ENCODE measurements at places on chromosomes 2 and 18. TPM values are rescaled to one million over a fixed set of nuclear protein-coding genes. Genes with fewer than 3 reads are reported as not detected.

DNA sequence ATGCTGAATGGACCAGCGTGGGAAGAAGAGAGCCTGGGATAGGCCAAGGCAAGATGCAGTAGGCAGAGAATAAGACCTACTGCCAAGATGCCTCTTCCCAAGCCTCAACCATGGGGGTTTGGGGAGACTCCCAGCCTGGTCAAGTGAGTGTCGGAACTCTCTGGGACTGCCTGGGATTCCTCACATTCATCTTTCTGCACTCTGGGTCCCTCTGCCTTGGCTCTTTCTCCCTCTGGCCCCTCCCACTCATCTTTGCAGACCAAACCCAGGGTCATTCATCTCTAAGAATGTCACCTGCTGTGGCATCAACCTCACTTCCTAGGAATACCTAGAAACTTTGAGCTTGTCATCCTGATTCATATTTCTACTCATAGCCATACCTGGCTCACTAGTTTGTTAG, 211.3 kb upstream of the HNRNPA3 start:
- no peak for DNase-seq
- no peaks in the 10 kb centered on the region for H3K4me1 ChIP-seq
- no peak overlapping the region for H3K27ac ChIP-seq
- no peak overlapping the region for H3K4me3 ChIP-seq

Gene ATP6V1C2
- not detected for total RNA-seq

Gene COBLL1
- total RNA-seq = 0.91 TPM

DNA sequence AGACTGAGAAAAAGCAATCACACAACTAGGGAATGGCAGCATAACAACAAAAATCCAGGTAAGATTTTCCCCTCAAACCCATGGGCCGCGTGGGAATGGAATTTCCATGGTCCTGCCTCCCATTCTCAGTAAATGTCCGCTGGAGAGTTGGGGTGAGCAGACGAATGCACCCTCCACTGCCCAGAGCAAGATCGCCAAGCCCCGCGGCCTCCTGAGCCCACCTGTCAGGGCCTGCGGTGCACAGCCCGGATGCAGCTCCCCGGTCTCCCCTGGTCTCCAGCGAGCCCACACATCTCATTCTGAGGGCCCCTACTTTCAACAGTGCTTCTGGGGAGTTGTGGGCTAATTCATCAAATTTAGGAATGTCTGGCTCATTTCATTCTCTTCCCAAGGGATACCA, 327.4 kb upstream of the HS6ST1 start:
- peak; percentile 6 for DNase-seq
- H3K36me3 ChIP-seq = no peaks in the 10 kb centered on the region
- H3K27me3 ChIP-seq = peaks cover 3% of the 10 kb centered on the region
- no peak overlapping the region for H3K27ac ChIP-seq
- no peak overlapping the region for H3K4me3 ChIP-seq

DNA sequence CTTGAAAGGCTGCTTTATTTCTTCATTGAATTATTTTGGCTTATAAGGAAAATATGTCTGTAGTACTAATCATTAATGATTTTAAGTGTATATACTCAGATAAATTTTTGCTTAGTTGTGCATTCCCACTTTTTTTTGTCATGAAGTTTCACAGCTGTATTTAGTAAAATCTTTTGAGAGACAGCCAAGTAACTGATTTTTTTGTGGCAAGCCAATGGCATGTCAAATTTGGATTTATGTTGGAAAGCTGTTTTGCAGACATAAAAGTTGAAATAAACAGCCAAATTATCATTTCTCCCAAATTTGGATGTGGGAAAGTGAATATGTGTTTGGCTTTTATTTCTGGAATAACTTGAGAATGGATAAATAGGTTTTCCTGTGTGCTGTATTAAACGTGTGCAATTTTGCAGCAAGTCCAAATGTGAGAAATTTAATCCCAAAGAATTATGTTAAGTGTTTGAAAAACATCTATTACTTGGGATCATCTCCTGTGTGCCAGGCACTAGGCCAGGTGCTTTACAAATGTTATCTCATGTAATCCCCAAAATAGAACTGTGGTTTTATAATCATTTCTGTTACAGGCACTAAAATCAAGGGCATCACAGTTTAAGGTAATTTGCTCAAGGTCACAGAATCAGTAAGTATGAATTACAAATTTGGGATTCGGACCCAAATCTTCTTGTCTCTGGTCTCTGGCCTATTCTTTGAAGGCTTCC, 160.4 kb downstream of the PTPRM start:
- no peak overlapping the region for H3K27ac ChIP-seq
- no peaks in the 10 kb centered on the region for H3K36me3 ChIP-seq
- no peaks in the 10 kb centered on the region for H3K4me1 ChIP-seq
- no peak overlapping the region for H3K4me3 ChIP-seq
- no peak for DNase-seq

- H3K4me3 ChIP-seq = no peak overlapping the region
- H3K36me3 ChIP-seq = peaks cover 5% of the 10 kb centered on the region
- no peaks in the 10 kb centered on the region for H3K27me3 ChIP-seq
- DNase-seq = no peak
- H3K4me1 ChIP-seq = peaks cover 6% of the 10 kb centered on the region
Measured at GRCh38 chr2:23411752-23412431, 26.9 kb downstream of the KLHL29 start.

Gene LOXHD1
- total RNA-seq = not detected

DNA sequence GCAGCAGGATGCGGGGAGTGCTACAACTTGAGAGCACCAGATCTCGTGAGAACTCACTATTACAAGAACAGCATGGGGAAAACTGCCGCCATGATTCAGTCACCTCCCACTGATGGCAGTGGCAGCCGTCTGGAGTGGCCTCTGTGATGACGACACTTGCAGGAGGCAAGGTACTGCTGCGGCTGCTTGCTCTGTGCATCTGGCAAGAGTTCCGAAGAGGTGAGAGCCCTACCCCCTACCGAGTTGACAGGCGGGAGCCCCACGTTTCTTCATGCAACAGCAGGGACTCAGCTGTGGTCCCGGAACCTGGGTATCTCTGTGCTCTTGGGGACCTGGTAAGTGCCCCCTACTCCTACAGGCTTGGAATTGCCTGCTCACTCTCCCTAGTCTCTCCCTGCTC, 1672.7 kb upstream of the TMEFF2 start:
- no peak overlapping the region for H3K4me3 ChIP-seq
- DNase-seq = no peak
- no peaks in the 10 kb centered on the region for H3K27me3 ChIP-seq
- no peaks in the 10 kb centered on the region for H3K36me3 ChIP-seq

GRCh38 chr2:39779927-39780326, 869 bp upstream of the THUMPD2 start:
- peaks cover 2% of the 10 kb centered on the region for H3K27me3 ChIP-seq
- peaks cover 9% of the 10 kb centered on the region for H3K4me1 ChIP-seq
- H3K36me3 ChIP-seq = no peaks in the 10 kb centered on the region

GRCh38 chr2:144477281-144477956, 42.5 kb downstream of the ZEB2 start:
- peak overlapping the region; percentile 95 for H3K27ac ChIP-seq
- H3K36me3 ChIP-seq = no peaks in the 10 kb centered on the region
- H3K27me3 ChIP-seq = peaks cover 5% of the 10 kb centered on the region
- peak overlapping the region; percentile 86 for H3K4me3 ChIP-seq
- H3K4me1 ChIP-seq = peaks cover 46% of the 10 kb centered on the region
- no peak for DNase-seq

GRCh38 chr2:56739413-56739812, 555.6 kb downstream of the CCDC85A start:
- H3K36me3 ChIP-seq = peaks cover 7% of the 10 kb centered on the region
- DNase-seq = no peak
- no peak overlapping the region for H3K4me3 ChIP-seq

DNA sequence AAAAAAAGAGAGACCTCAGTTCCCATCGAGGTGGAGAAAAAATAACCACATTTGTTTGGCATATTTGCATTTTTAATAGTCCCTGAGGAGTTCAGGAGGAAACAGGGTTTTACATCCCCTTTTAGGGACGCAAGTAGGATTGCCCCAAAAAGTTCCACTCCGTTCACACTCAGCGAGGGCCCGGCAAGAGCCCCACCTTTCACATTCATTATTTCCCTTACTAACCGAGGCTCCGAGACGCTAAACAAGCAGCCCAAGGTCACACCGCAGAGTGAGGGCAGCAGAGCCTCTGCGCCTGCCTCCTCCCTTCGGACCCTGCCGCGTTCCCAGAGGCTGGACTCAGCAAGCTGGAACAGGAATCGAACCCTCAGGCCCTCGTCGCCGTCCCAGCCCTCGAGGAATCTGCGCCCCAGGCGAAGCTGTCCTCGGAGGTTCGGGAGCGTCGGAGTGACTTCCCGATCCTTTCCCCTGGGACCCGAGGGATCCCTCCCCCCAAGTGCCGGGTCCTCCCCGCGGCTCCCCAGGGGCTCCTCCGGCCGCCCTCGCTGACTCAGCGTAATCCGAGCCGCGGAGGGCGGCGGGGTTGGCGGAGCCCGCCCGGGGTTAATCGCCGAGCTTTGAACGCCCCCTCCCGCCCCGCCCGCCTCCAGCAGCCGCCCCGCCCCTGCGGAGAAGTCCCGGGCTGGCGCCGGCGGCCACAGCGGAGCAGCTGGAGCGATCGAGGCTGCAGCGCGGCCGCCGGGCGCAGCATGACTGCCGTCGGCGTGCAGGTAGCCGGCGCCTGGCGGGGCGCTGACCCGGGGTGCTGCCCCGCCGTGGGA, at the start of gene TMEM37:
Gene TMEM37 (plus strand): TSS at position 700 of the 821 bp plus-strand sequence. CDS start 50 bp downstream, at position 750.
- no peaks in the 10 kb centered on the region for H3K4me1 ChIP-seq
- H3K36me3 ChIP-seq = no peaks in the 10 kb centered on the region
- no peak within 1 kb of the TSS for H3K27ac ChIP-seq
- DNase-seq = peak; percentile 83

- H3K27me3 ChIP-seq = no peaks in the 10 kb centered on the region
- no peak overlapping the region for H3K27ac ChIP-seq
- no peaks in the 10 kb centered on the region for H3K36me3 ChIP-seq
- peaks cover 8% of the 10 kb centered on the region for H3K4me1 ChIP-seq
- no peak overlapping the region for H3K4me3 ChIP-seq
- no peak for DNase-seq
Measured at GRCh38 chr2:232839411-232840079, 30.5 kb upstream of the SNORC start.

DNA sequence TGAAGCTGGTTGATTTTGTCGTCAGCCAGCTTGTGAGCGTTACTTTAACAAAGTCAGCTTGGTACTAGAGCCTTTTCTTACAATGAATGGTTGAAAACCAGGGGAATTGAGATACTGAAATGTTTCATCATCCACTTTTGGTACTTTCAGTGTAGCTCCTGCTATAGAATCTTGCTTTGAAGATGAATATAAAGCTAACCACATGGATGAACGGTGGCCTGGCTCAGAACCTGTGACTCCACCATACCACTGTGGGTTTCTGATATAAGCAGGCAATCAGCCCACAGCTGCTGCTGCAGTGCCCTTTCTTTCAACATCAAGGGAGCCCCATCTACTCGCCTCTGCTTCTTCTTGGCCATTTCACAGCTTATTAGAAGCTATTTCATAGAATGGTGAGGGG, 53.2 kb upstream of the GPR45 start:
- H3K27me3 ChIP-seq = no peaks in the 10 kb centered on the region
- no peak for DNase-seq
- peaks cover 8% of the 10 kb centered on the region for H3K36me3 ChIP-seq

DNA sequence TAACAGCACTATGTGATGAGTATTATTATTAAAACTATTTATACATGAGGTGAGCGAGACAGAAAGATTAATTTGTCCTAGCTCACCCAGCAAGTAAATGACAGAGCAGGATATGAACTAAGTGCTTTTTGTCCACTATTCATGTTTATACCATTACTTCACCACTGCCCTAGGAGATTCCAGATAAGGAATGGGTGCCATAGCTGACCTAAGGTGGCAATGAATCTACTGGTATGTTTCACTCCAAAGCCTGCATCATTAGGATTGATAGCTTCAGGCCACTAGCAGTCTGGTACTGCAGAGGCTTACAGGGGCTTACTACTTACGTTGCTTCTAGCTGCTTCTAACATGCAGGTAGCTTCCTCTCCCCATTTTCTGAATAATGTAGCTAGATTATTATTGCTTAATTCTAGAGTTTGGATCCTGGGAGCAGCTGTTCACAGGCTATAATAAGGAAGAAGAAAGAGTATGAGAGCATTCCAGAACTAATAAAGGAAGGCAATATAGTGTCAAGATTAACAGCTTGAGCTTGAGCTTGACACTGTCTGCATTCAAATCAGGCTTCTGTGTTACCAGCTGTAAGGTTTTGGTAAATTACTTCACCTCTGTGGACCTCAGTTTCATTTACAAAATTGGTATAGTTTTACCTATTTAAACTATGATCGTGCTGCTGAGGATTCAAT, 153.7 kb downstream of the GALNT3 start:
- no peak overlapping the region for H3K4me3 ChIP-seq
- H3K36me3 ChIP-seq = peaks cover 9% of the 10 kb centered on the region
- DNase-seq = no peak

Gene C2orf15
- total RNA-seq = 0.34 TPM

DNA sequence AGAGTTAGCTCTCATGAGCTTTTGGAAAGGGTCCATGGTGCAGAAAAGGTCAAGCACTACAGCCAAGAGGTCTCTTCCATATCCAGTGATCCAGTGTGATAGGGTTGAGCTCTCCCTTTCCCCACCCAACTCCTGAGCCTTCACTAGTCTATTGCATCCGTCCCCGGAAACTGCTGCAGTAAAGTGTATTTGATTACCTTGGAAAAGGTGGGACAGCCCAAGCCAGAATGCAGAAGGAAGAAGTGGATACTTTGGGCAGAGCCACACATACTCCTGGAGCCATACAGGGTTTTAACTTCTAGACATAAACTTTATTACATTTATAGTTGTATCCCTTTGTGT, 3.6 kb downstream of the PNKD start:
- H3K4me3 ChIP-seq = peak overlapping the region; percentile 12
- H3K27ac ChIP-seq = no peak overlapping the region
- H3K36me3 ChIP-seq = no peaks in the 10 kb centered on the region
- peaks cover 33% of the 10 kb centered on the region for H3K4me1 ChIP-seq
- peaks cover 13% of the 10 kb centered on the region for H3K27me3 ChIP-seq
- no peak for DNase-seq

Gene CHRND
- total RNA-seq = 2.2 TPM

- H3K36me3 ChIP-seq = no peaks in the 10 kb centered on the region
- H3K27me3 ChIP-seq = peaks cover 2% of the 10 kb centered on the region
- no peak overlapping the region for H3K4me3 ChIP-seq
- H3K27ac ChIP-seq = no peak overlapping the region
- peaks cover 4% of the 10 kb centered on the region for H3K4me1 ChIP-seq
Measured at GRCh38 chr2:191217580-191217979, 27.6 kb upstream of the MYO1B start.

Gene CCDC141
- total RNA-seq = 0.51 TPM

DNA sequence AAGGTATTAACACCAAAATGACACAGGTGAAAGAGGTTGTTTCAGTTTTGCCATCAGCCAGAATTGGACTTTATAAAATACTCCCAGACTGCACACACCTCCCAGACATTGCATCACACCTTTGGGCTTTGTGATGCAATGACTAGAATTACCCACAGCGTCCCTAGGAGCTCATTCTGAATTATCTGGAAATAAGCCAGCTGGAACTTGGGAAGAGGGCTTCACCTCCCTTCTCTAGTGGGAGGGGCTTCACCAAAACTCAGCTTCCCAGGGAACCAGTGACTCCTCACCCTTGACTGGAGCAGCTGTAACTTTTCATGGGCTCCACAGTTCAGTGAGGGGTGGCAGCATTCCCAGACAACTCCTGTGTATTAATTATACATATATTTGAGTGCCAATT, 83.1 kb upstream of the BZW1 start:
- DNase-seq = no peak
- H3K4me3 ChIP-seq = no peak overlapping the region
- H3K4me1 ChIP-seq = no peaks in the 10 kb centered on the region
- peaks cover 2% of the 10 kb centered on the region for H3K27me3 ChIP-seq
- H3K36me3 ChIP-seq = no peaks in the 10 kb centered on the region

- no peak overlapping the region for H3K27ac ChIP-seq
- H3K27me3 ChIP-seq = peaks cover 3% of the 10 kb centered on the region
- peaks cover 4% of the 10 kb centered on the region for H3K4me1 ChIP-seq
- no peak for DNase-seq
- H3K36me3 ChIP-seq = peaks cover 4% of the 10 kb centered on the region
Measured at GRCh38 chr2:46114996-46115395, 182.2 kb upstream of the EPAS1 start.

Data from glutamatergic neuron (in vitro differentiated cells).